ENCODE measurements at places on chromosomes 12 and 14.
A peak's percentile ranks its signal among the peaks of the same experiment; 100 is the strongest.

DNA sequence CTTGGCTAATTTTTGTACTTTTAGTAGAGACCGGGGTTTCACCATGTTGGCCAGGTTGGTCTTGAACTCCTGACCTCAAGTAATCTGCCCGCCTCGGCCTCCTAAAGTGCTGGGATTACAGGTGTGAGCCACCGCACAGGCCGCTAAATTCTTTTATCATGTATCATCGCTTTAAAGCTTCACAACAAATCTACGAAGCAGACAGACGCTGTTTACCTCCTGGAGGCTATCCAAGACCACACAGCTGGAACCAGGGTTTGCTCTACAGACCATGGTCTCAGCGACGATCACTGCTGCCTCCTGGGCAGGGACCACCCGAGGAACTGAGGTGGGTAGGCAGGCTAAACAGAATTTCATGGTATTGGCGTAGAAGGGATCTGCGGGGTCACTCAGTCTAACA, 27.2 kb downstream of the KRT80 start:
- peak; percentile 47 for DNase-seq

DNA sequence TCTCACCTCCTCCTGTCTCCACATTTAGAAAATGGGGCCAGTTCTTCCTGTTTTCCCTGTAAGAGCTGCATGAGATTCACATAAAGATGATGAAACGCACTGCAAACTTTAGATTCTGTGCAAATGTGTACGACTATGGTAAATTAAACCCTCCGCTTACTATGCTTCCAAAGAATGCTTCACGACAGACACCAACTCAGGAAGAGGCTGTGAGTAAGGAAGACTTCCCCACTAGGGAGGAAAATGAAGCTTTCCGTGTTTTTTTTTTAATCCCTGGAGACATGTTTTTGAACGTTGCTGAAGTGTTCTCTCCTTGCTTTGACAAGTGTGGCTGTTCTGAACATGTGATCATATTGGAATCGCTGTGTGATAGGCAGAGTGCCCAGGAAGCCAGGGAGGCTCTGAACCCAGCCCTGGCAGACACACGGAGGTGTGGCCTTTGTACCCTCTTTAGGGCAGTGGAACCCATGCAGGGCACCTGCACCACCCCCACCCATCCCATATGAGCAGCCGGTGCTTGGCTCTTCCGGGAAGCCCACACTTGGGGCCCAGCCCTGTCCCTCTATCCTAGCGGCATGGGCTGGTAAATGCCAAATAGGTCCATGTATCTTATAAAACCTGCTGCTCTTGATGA, 7.5 kb upstream of the SYNE3 start:
- DNase-seq = peak; percentile 89

DNA sequence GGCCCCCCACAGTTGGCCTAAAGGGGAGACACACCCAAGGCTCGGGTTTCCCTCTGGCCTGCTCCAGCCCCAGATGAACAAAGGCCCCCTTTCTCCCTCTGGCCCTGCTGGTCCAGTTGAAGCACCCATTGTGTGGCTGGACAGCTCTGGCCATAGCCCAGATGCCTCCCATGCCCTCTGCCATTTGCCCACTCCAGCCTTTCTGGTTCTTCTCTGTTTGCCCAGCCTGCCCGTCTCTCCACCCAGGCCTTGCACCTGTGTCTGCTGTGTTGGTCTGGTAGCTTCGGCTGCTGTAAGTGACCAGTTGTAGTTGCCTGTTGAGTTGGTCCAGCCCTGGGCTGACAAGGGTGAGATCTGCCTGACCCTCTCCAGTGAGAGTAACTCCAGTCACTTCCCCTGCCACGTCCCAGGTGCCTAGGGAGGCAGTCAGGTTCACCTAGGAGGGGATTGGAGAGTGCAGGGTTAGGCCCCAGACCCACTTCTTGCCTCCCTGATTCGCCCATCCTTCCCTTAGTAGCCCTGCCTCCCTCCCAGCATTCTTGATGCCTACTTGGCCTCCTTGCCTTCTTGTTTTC, 3.0 kb downstream of the B4GALNT1 start:
- no peak for DNase-seq

DNA sequence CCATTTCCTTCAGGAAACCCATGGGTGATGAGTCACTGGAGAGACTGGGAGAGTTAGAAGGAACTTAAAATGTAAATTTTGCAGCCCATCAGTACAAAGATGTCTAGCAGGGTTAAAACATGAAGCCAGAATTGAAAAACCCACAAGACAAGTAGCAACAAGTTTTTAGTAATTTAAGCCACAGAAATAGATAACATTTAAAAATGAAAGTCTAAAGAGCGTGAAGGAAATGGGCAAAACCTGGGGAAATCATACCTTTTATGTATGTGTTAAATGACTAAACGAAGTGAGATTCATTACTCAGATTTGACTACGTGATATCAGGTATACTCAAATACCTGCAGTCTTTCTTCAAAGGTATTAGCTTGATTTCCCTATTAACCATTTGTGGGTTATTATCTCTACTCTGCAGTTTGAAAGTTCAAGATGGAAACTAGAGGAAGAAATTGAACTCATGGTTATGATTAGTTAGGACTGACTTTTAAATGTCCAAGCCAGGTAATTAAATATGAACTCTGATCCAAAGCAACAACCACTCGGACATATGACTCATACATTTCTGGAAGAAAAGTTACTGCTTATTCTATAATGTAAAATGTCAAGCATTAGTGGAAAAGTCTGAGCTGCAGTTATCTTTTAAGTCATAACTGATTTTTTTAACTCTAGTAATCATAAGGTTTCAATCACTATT, 84.1 kb downstream of the ITPR2 start:
- peak; percentile 70 for DNase-seq

- DNase-seq = no peak
Measured at GRCh38 chr12:12086973-12087692, 16.4 kb downstream of the BCL2L14 start.

DNA sequence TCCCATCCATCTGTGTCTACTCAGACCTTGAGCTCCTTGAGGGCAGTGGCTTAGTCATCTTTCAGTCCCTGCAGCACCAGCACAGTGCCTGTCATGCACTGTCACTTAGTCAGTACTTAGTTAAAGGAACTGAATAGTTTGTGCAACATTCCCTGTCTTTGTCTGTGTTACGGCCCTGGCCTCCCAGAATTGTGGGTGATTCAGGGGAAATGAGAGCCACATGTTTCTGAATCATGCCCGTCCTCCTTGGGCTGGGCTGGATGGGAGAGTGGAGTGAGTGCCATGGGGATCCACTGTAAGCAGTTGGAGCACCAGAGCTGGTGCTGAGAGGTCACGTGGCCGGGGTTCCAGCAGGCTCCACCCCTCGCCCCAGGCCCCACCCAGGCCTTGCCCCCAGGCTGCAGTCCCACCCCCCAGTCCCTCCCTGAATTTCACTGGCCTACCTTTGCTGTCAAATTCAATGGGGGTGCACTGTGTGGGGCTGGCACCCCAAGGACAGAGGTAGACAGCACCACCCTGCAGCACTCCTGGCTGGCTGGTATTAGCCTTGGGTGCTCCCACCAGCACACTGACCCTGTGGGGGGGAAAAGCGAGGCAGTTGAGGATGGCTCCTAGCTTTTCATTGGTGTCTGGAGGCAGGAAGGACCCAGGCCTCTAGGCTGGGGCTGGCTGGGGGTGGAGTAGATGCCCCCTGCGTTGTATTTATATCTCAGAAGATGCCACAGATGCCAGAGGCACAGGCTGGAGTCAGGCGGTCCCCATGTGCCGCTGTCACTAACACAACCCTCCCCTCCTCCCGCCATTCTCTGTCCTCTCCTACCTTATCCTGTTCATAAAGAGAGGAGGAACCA, 7.5 kb downstream of the ITGA5 start:
- DNase-seq = peak; percentile 96

DNA sequence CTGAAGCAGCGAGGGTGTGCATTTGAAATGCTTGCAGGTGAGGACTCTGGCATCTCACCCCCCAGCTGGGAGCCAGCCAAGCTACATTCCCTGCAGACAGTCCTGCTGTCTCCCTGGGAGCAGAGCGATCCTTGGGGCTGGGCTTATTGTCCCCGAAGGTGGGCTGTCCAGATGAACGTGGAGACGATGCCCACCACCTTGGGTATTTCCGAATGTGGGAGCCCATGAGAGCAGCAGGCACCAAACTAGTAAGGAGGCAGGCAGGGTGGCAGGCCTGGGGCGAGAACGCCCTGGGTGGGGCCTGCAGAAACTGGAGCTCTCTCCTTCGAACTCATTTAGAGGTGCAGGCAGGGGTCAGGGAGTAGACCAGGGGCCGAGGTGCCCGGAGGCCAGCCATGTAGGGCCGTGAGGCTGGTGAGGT, 18.5 kb downstream of the ZBTB42 start:
- DNase-seq = no peak

- DNase-seq = no peak
Measured at GRCh38 chr12:49943625-49943960, 6.9 kb upstream of the AQP2 start.

- no peak for DNase-seq
Measured at GRCh38 chr14:84127495-84127894, 1402.4 kb upstream of the FLRT2 start.

DNA sequence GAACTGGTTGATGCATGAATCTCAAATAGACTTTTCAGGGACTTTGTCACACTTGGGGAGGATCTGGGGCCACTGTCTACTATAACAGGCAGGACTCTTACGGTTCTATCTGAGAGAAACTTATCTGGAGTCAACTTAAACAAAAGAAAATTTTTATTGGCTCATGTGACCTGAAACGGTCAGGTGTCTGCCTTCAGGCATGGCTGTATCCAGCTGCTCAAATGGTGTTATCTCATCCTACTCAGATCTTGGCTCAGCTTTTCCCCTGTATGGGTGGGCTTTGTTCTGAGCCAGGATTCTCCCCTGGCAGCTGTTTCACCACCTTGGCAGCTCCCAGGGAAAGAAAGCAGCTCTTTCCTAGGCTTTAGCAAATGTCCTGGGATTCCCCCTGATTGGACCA, 183.2 kb upstream of the MYL2 start:
- no peak for DNase-seq

GRCh38 chr12:68416826-68417225, 84.7 kb upstream of the MDM1 start:
- DNase-seq = peak; percentile 65

- no peak for DNase-seq
Measured at GRCh38 chr14:89537911-89538310, 120.9 kb upstream of the FOXN3 start.

DNA sequence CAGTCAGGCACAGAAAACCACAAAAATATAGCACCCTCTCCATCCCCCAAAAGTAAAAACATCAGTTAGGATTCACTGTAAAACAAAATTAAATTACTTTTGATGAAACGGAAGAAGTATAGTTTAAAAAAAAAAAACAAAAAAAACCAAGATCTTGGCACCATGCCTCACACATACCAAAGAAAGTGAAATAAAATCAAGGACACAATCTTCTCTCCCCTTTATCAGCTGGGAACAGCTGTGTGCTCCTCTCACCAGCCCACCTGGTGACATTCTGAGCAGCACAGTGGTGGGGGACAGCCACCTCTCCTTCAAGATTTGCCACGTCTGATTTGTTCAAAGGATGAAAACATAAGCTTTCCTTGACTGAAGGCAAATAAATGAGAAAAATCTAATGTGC, 55.5 kb downstream of the ESR2 start:
- DNase-seq = no peak

GRCh38 chr14:72986214-72986613, 40.7 kb downstream of the ZFYVE1 start:
- no peak for DNase-seq

DNA sequence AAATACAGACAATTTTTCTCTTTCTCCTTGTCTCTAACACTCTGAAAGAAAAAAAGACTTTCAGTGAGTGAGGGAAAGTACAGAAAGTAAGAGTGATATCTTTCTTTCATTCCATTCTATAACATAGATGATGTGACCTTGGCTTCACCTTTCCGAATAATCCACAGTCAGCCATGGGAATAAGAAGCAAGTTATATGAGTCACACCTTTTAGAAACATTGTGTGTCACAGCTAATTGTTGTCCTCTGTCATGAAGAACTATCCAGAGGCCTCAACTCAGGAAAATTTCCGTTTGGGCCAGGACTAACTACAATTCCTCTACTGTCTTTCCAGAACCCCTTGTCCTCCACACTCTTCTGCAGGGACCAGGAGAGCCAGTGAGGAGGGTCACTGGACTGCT, 209.7 kb upstream of the FAR2 start:
- DNase-seq = peak; percentile 19

DNA sequence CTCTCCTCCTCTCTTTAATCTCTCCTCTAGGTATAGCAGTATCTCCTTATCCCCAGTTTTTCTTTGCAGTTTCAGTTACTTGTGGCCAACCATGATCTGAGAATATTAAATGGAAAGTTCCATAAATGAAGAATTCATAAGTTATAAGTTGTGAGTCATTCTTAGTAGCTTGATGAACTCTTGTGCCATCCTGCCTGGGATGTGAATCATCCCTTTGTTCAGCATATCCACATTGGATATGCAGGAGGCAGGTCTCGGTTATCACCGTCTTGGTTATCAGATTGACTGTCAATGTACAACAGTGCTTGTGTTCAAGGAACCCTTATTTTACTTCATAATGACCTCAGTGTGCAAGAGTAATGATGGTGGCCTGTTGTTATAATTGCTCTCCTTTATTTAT, 134.0 kb downstream of the TMEM117 start:
- peak; percentile 80 for DNase-seq

GRCh38 chr12:108270035-108270848, 68.9 kb downstream of the CMKLR1 start:
- DNase-seq = no peak

DNA sequence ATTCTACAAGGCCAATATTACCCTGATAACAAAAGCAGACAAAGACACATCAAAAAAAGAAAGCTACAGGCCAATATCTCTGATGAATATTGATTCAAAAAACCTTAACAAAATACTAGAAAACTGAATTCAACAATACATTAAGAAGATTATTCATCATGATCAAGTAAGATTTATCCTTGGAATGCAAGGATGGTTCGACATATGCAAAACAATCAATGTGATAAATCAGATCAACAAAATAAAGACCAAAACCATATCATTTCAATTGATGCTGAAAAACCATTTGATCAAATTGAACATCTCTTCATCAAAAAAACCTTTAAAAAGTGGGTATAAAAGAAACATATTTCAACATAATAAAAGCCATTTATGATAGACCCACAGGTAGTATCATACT, 117.3 kb downstream of the CPNE8 start:
- no peak for DNase-seq

- no peak for DNase-seq
Measured at GRCh38 chr12:124292385-124292784, 2.5 kb upstream of the RFLNA start.

GRCh38 chr14:75711105-75711795, 50.2 kb downstream of the TTLL5 start:
- DNase-seq = peak; percentile 72

DNA sequence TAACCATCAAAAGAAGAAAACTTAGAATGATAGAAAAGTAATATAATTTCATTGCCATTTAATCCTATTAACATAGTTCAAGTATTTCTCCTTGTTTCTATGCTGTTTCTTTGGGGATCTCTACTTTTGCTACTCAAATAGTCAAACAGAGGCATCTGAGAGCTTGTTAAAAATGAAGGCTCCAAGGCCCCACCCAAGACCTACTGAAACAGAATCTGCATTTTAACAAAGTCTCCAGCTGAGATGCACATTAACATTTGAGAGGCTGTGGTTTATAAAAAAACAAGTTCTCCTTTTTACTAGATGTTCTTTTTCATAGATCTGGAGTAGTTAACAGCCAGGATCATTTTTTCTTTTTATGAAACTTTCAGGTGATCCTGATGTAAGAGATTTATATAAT, 31.8 kb downstream of the PPFIA2 start:
- DNase-seq = no peak

GRCh38 chr12:4984971-4985370, 58.7 kb upstream of the KCNA5 start:
- DNase-seq = no peak

- no peak for DNase-seq
Measured at GRCh38 chr12:46701356-46701755, 124.4 kb downstream of the SLC38A4 start.

- DNase-seq = peak; percentile 90
Measured at GRCh38 chr12:89373763-89374572, 21.7 kb upstream of the DUSP6 start.

Measured in IMR-90 (cell line).